ENCODE measurements at places on chromosomes 13 and 19.

- no peak for DNase-seq
Observed at GRCh38 chr13:31610270-31610998, 128.9 kb upstream of the RXFP2 start.

- DNase-seq, result no peak
Observed at GRCh38 chr19:3335431-3336350, 30.7 kb upstream of the NFIC start.

GRCh38 chr19:17681505-17682125, 6.5 kb downstream of the UNC13A start:
- no peak for DNase-seq

GRCh38 chr19:351976-352625, 7.5 kb upstream of the MIER2 start:
- DNase-seq, result no peak

DNA sequence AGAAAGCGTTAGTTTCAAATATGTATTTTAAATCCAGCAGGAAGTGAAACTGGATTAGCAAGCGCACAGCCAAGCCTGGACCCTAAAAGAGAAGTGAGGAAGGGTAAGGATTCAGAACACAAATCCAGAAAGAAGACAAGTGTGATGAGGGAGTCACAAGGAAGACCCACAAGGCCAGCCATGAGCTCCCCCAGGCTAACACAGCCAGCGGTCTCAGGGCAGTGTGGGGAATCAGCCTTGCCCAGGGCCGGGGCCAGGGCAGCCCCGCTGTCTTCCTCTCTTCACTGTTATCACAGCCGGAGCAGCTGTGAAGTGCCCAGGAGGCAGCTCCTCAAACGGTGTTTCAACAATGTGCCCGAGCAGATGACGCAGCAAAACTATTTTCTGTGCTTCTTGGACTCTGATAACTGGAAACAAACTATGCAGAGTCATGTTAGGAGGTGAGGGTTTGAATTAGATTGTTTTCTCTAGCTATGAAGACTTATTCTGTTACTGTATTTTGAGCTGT, 12.2 kb upstream of the CDC16 start:
- no peak for DNase-seq

DNA sequence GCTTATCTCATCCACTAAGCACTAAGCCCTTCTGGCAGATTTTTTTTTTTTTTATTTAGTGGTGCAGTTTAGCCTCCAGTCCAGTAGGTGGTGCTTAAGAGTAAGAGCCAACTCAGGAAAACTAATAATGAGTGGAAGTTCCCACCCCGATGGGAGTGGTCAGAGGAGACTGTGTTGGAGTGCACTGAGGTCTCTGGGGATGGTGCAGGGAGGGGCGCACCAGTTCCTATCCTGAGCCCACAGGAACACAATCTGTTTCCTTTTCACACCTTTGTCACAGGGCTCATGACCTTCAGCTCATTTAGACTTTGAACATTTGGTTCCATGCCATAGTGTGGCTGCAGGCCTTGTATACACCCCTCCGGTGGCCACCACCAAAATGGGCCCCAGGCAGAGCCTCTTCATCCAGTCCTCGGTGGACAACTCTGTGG, 367.4 kb downstream of the SPRY2 start:
- no peak for DNase-seq

GRCh38 chr13:67229481-67230403, at the start of gene PCDH9:
TSS of gene PCDH9 (minus strand) at chr13:67230336. CDS start at chr13:67228440, 1,896 bp downstream.
- DNase-seq, result no peak

DNA sequence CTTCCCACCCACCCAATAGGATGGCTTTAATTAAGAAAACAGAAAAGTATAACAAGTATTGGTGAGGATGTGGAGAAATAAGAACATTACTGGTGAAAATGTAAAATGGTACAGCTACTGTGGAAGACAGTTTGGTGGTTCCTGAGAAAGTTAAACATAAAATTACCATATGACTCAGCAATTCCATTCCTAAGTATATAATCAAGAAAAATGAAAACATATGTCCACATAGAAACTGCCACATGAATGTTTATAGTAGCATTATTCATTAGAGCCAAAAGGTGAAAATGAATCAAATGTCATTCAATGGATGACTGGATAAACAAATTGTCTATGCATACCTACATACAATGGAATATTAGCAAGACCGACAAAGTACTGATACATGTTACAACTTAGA, 16.9 kb downstream of the DZIP1 start:
- DNase-seq, result no peak

DNA sequence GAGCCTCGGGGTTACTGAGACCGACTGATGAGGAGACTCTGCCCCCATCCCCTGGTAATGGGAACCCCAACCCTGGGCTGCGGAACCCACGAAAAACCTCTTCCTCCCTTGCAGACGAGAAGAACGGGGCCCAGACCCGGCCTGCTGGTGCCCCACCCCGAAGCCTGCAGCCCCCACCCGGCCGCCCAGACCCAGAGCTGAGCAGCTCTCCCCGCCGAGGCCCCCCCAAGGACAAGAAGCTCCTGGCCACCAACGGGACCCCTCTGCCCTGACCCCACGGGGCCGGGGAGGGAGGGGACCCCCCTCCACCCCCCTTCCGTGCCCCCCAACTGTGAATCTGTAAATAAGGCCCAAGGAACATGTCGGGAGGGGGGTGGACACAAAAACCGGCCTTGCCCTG, 13.3 kb downstream of the TMEM150B start:
- no peak for DNase-seq

GRCh38 chr13:40666933-40667621, 636 bp upstream of the FOXO1 start:
- DNase-seq, result peak; percentile 57

GRCh38 chr13:20124303-20124702, 36.5 kb downstream of the GJA3 start:
- no peak for DNase-seq

DNA sequence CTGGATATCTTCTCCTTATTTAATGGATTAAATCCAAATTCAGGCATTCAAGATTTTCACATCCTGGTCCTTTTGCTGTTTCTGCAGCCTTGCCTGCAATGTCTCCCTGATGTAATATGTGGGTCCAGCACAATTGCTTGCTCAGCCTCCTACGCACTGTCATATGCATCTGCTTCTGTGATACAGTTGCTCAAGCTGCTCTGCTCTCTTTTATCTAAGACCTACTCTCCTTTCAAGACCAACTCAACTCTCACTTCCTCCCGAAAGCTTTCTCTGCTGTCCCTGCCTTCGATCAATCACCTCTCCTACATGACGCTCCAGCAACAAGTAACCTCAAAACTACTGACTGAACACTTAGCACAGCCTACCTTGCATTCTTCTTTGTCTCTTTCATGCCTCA, 138.2 kb downstream of the DCLK1 start:
- no peak for DNase-seq

DNA sequence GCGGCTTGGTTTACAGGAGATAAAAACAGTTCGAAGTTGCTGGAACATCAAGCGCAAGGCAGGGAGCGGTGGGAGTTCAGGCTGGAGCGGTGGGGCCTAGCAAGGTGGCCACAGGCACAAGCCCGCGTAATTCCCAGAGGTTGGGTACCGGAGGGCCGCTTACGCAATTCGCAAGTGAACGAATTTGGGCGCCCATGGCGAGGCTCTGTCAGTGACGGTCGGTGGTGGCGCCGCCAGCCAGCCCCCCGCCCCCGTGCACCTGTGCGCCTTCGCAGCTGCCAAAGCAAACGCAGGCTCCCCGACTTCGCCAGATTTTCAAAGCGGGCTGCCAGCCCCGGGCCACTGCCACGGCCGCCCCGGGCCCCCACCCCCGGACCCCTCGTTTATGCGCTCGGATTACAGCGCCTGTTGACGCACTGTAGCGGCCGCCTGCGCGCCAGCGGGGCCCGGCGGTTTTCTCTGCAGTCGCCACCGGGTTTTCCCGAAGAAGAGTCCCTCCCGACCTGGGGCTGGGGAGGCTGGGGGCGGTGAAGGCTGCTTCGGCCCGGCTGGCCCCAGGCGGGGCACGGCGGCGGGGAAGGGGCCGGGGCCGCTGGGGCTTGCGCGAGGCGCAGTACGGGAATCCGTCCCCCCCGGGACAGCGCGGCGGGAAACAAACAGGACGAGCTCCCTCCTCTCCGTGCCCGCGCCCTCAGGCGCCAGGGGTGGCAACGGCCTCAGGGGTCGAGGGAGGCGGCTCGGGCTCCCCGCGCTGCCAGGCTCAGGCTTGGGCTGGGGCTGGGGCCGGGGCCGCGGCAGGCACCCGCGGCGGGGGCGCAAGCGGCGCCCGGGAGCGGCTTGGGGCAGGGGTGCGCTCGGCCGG, 709 bp downstream of the N4BP2L1 start:
- DNase-seq, result no peak

GRCh38 chr13:88586263-88586662, 915.1 kb downstream of the SLITRK5 start:
- DNase-seq, result no peak

DNA sequence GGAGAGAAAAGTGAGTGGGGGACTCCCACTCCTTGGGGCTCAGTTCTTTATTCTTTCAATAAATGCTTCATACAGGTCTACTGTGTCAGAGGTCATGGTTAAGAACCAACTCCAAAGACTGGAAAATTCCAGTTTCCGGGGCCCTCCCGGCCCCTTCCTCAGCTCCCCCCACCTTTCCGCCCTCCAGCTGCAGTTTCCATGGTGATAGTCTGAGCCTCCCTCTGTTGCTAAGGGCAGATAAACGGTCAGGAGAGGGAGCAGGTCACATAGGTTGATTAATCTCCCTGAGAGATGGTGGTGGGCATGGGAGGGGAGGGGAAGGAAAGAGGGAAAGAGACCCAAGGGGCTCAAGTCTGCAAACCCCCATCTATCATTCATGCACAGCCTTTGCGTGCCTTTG, 131.5 kb upstream of the USP29 start:
- no peak for DNase-seq

- no peak for DNase-seq
Observed at GRCh38 chr19:38360839-38361631, 13.3 kb upstream of the PSMD8 start.

DNA sequence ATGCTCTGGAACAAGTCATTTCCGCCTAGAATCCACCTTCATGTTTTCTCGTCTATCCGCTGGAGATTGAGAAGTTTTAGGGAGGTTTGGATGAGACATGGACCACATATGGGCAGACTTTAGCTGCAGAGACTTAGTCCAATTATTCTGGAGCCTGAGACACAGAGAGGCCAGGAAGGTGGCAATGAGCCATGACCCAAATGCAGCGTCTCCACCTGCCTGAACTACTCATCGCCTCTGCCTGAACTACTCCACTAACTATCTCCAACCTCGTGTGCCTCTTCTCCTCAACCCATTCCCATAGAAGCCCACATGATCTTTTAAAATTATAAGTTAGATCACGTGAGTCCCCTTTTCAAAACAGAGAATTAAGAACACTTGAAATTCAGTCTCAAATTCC, 5.6 kb downstream of the PLEKHA4 start:
- DNase-seq, result no peak

- DNase-seq, result no peak
Observed at GRCh38 chr13:47829690-47830089, 171.4 kb downstream of the SUCLA2 start.

DNA sequence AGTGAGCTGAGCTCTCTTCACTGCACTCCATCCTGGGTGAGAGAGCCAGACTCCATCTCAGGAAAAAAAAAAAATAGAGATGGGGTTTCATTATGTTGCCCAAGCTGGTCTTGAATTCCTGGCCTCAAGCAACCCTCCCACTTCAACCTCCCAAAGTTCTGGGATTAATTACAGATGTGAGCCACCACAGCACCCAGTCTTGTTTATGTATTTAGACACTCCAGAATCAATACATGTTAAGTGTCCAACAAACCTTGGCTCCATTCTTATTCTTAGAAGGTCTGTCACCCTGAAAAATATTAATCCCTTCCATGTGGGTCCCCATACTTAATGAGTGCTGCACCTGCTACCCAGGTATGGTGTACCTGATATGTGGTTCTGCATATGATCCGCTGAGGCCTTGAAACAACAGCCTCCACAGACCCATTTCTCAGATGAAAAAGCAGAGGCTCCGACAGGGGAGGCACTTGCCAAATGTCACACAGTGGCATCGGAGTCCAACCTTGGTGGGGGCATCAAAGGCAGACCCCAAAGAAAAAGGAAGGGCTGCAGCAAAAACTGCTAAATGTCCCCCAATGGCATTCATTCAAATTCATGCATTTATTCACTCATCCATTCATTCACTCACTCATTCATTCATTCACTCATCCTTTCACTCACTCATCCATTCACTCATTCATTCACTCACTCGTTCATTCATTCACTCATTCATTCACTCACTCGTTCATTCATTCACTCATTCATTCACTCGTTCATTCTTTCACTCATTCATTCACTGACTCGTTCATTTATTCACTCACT, 16.7 kb downstream of the TICAM1 start:
- no peak for DNase-seq

GRCh38 chr19:29325241-29325975, 112.5 kb upstream of the UQCRFS1 start:
- DNase-seq, result no peak

DNA sequence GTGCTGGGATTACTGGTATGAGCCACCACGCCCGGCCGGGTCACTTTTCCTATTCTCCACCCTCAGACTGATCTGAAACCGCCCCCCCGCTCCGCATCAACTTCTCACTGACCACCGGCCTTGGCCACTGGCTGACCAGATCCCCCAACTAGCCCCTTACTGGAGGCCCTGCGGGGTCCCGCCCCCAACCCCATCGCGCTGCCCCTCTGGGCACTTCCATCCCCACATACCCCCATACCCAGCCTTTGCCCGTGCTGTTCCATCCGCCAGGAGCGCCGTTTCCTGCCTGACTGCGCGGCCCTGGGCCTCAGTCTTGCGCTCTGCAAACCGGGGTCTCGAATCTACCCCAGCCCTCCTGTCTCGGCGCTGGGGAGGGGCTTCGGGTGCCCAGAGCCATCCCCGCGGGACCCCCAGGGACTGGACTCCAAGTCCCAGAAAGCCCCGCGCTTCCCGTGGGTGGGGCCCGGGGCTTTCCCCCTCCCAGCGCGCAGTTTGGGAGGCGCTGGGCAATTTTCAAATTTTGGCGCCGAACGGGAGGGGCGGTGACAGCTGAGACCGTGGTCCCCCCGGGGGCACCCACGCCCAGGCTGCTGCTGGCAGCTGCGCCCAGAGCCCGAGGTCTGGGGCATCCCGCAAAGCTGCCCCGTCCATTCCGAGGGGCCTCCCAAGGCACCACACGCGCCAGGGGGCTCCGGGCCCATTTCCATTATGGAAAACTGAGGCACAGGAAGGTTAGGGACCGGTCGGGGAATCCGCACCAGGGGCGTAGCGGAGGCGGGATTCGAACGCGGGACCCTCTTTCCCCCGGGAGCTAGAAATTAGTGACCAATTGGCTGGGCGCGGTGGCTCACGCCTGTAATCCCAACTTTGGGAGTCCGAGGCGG, 5.2 kb upstream of the LMNB2 start:
- DNase-seq, result peak; percentile 68

GRCh38 chr13:96221471-96221870, 131.6 kb downstream of the HS6ST3 start:
- no peak for DNase-seq

Data from D721Med (cell line).